ENCODE measurements at places on chromosomes 2 and 18. TPM values are rescaled to one million over a fixed set of nuclear protein-coding genes. Genes with fewer than 3 reads are reported as not detected.

Gene IL1R1
- polyA plus RNA-seq: 76.7 TPM

Gene GALNT13
- polyA plus RNA-seq: 0.22 TPM

Gene TGFA
- polyA plus RNA-seq: 1.4 TPM

Gene TEX44
- polyA plus RNA-seq: not detected

Gene MYO1B
- 15.8 TPM for polyA plus RNA-seq

Gene CHRNG
- not detected for polyA plus RNA-seq

Gene DLGAP1
- polyA plus RNA-seq: 2.0 TPM

GRCh38 chr18:30139631-30140287, 902.8 kb downstream of the DSC3 start:
- H3K27ac ChIP-seq: no peak overlapping the region
- no peak for DNase-seq
- H3K27me3 ChIP-seq: no peaks in the 10 kb centered on the region
- no peaks in the 10 kb centered on the region for H3K36me3 ChIP-seq
- no peak overlapping the region for H3K4me3 ChIP-seq

Gene LOXL3
- 8.5 TPM for polyA plus RNA-seq

DNA sequence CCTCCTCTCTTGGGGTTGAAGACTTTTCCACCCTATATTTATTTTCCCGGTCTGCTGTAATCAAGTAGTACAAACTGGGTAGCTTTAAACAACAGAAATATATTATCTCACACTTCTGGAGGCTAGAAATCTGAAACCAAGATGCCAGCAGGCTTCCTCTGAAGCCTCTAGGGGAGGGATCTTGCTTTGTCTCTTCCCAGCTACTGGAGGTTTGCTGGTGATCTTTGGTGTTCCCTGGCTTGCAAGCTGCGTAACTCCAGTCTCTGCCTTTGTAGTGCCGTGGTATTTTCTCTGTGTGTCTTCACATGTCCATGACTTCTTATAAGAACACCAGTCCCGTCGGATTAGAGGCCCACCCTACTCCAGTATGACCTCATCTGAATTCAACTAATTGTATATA, 44.4 kb downstream of the MYO3B start:
- H3K36me3 ChIP-seq: no peaks in the 10 kb centered on the region
- H3K27me3 ChIP-seq: no peaks in the 10 kb centered on the region
- H3K4me1 ChIP-seq: no peaks in the 10 kb centered on the region
- H3K27ac ChIP-seq: no peak overlapping the region

GRCh38 chr2:108918156-108918874, 70.7 kb downstream of the EDAR start:
- H3K4me1 ChIP-seq: no peaks in the 10 kb centered on the region
- H3K36me3 ChIP-seq: no peaks in the 10 kb centered on the region
- H3K27ac ChIP-seq: no peak overlapping the region
- DNase-seq: no peak

GRCh38 chr2:45812011-45812500, 160.6 kb downstream of the PRKCE start:
- no peak overlapping the region for H3K4me3 ChIP-seq
- H3K27me3 ChIP-seq: no peaks in the 10 kb centered on the region
- no peaks in the 10 kb centered on the region for H3K36me3 ChIP-seq
- no peak for DNase-seq
- H3K4me1 ChIP-seq: peaks cover 2% of the 10 kb centered on the region
- no peak overlapping the region for H3K27ac ChIP-seq

Gene WNT10A
- 0.13 TPM for polyA plus RNA-seq

- H3K27ac ChIP-seq: no peak overlapping the region
- H3K36me3 ChIP-seq: no peaks in the 10 kb centered on the region
These were observed 215.8 kb upstream of the DTNA start for GRCh38 chr18:34494359-34494696.

Gene MOGAT1
- not detected for polyA plus RNA-seq

DNA sequence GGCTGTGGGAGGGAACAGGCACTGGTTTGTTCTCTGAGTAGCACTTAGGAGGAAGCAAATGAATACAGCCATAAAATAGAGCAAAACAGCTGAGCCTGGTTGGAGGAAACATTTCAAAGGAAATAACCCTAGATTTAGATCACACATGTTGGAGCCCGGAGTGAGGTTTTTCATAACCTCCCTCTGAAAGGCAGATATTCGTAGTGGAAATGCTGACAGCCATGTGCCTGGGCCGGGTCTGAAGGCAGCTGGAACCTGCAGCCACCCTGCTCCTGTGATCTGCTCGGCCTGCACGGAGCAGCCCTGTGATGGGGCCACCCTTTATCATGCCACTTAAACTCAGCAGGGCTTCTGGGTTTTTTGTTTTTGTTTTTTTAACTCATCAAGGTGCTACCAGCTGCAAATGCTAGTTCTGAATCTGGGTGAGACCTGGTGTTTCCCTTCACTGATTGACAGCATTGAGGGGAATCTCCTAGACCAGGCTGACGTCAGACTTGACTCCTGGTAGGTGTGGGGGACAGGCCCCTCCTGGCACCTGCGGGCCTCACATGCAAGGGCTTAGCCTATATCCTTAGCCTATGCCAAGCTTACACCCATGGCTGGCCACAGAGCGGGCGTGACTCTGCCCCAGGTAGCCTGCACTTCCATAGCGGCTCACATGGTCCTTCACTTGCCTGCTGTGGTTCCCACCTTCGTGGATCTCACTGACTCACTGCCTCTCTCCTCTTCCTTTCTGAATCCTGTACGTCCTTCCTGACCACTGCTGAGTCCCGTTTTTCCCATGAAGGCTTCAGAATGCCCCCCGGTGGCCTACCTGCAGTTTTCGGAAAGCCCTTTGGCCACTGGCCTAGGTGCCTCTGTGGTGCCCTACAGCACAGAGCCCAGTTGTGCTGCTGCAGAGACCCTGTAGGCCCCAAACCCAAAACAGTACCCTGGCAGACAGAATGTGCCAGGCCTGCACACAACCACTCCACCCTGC, 217.3 kb downstream of the SEPTIN10 start:
- no peak for DNase-seq
- H3K27ac ChIP-seq: no peak overlapping the region
- no peaks in the 10 kb centered on the region for H3K4me1 ChIP-seq
- H3K36me3 ChIP-seq: no peaks in the 10 kb centered on the region

- no peaks in the 10 kb centered on the region for H3K27me3 ChIP-seq
- H3K36me3 ChIP-seq: no peaks in the 10 kb centered on the region
- no peak for DNase-seq
These were observed 600.1 kb upstream of the ZNF804A start for GRCh38 chr2:183998041-183998796.

GRCh38 chr2:180202467-180202951, 195.4 kb upstream of the CWC22 start:
- peaks cover 3% of the 10 kb centered on the region for H3K4me1 ChIP-seq
- DNase-seq: no peak
- no peaks in the 10 kb centered on the region for H3K27me3 ChIP-seq
- H3K36me3 ChIP-seq: no peaks in the 10 kb centered on the region
- no peak overlapping the region for H3K27ac ChIP-seq

DNA sequence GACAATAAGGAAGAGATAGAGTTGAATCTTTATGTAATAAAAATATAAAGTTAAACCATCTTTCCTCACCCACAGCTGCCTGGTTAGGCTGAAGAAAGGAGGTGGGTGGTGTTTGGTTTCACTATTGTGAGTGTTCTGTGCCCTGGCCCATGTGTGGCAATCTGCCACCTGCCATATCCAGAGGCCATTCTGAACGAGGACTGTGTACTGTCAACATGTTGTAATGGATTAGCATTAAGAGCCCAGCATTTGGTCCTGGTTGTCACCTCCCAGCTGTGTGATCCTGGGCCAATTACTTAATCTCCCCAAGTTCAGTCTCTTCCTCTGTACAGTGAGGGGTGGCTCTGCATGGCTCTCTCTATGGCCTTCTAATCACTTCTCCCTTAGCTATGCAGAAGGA, 118.2 kb upstream of the SEC11C start:
- no peak for DNase-seq
- H3K4me1 ChIP-seq: peaks cover 11% of the 10 kb centered on the region
- no peak overlapping the region for H3K4me3 ChIP-seq
- H3K27ac ChIP-seq: peak overlapping the region; percentile 60

DNA sequence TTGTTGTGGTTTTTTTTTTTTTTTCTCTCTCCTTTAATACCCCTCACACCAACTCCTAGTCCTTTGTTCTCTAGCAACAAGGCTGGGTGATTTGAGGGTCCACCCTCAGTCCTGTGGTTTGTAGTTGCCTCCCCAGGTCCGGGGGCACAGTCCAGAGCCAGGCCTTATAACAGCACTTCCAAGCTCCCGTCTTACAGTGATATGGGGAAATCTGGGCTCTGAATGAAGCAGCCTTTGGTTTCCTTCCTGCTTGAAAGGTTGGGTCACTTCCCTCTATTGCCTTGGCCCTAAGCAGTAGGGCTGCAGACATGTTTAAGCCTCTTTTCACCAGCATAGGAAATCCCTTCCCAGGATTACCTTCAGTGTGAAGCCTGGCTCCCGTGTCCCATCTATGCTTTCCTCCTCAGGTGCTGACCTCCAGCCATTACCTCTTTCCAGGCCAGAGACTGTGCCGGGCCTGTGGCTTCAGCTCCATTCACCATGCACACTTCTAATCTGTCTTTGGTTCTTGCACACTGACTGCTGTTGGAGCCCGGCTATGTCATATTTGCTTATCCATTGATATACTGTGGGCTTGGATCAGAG, 21.2 kb upstream of the NTSR2 start:
- no peak overlapping the region for H3K27ac ChIP-seq
- no peaks in the 10 kb centered on the region for H3K27me3 ChIP-seq
- DNase-seq: no peak
- no peaks in the 10 kb centered on the region for H3K36me3 ChIP-seq
- H3K4me1 ChIP-seq: peaks cover 8% of the 10 kb centered on the region

DNA sequence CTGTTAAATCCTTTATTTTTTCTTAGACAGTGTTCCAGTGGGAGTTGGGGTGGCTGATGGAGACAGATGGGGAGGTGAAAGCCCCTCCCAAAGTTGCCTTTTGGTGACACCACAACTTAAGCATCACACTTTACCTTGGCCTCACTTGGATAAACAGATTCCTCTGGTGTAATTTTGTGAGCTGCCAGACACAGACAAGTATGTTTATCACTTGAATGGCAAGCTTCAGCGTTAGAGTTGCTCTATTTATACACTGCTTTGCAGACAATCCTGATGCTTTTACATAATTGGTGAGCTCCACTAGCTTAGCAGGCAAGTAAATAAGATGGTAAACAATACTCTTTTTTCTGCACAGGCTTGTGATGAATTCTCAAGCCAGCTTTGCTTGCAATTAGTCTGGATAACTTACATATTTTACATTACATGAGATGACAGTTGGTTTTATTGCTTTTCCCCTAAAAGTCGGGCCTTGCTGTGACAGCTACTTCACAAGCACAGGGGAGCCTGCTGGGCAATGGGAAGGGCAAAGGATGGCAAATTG, 226.2 kb downstream of the SLC8A1 start:
- H3K4me1 ChIP-seq: peaks cover 2% of the 10 kb centered on the region
- no peak overlapping the region for H3K27ac ChIP-seq
- H3K4me3 ChIP-seq: no peak overlapping the region
- H3K27me3 ChIP-seq: no peaks in the 10 kb centered on the region

- H3K27ac ChIP-seq: no peak overlapping the region
- H3K4me1 ChIP-seq: peaks cover 2% of the 10 kb centered on the region
- no peak for DNase-seq
- no peak overlapping the region for H3K4me3 ChIP-seq
- no peaks in the 10 kb centered on the region for H3K36me3 ChIP-seq
These were observed 6.9 kb downstream of the TWIST2 start for GRCh38 chr2:238854699-238855229.

- H3K36me3 ChIP-seq: no peaks in the 10 kb centered on the region
- no peak for DNase-seq
- H3K27ac ChIP-seq: no peak overlapping the region
These were observed 190.4 kb upstream of the RPRM start for GRCh38 chr2:153668923-153669322.

Gene SKA1
- polyA plus RNA-seq: 0.10 TPM

Gene ORC2
- 9.8 TPM for polyA plus RNA-seq

DNA sequence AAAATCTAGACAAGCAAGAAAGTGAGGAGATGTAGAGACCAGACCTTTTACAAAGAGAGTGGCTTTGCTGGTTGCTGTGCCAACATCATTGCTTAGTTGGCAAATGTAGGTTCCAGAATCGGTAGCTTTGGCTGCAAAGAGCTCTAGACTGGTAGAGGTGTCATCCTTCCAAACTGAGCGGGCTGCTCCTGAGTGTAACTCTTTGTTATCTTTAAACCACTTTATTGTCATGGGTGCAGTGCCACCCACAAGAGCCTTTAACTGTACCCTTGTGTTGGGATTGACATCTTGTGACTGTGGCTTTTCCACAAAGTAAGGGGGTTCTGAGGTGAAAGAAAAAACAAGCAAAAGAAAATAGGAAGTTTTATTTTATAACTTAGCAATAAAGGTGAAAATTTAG, 77.2 kb downstream of the TTN start:
- H3K36me3 ChIP-seq: no peaks in the 10 kb centered on the region
- H3K27me3 ChIP-seq: no peaks in the 10 kb centered on the region
- no peak overlapping the region for H3K4me3 ChIP-seq
- H3K27ac ChIP-seq: no peak overlapping the region
- DNase-seq: no peak

Gene CTAGE1
- polyA plus RNA-seq: not detected

Gene CSRNP3
- 3.4 TPM for polyA plus RNA-seq

DNA sequence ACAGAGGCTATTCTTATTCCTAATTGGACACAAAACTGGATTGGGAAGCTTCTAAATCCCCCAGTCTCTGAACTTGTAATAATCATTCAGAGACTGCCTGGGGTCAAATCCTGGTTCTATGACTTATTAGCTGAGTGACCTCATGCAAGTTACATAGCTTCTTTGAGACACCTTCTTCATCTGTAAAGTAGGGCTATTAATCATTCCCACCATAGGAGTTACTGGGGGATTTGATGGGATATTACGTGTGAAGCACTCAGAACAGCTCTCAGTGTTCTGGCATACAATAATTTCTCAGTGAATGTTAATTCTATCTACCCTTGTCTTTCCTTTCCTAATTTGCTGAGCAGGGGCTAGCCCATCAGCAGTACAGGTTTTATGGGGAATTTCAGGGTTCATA, 256.7 kb upstream of the TNP1 start:
- H3K27me3 ChIP-seq: no peaks in the 10 kb centered on the region
- DNase-seq: no peak
- no peak overlapping the region for H3K4me3 ChIP-seq
- no peaks in the 10 kb centered on the region for H3K36me3 ChIP-seq
- H3K27ac ChIP-seq: no peak overlapping the region

DNA sequence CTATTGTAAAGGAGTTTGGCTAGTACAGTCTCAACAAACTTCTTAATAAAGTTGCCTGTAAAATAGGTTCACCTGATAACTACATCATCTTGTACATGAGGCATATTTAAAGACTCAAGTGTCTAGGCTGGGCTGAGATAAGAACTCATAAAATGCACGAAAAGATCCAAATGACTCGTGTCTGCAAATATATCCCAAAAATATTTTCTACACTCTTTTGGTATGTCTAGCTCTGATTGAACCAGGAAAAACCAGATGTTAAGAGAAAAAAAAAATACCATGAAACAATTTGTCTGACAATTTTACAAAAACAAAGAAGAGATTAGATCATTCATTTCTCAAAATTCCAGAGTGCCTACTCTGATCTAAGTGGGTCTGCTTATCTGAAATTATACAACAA, 166.9 kb upstream of the OSR1 start:
- H3K4me3 ChIP-seq: no peak overlapping the region
- H3K36me3 ChIP-seq: no peaks in the 10 kb centered on the region
- no peaks in the 10 kb centered on the region for H3K4me1 ChIP-seq
- DNase-seq: no peak
- no peak overlapping the region for H3K27ac ChIP-seq
- no peaks in the 10 kb centered on the region for H3K27me3 ChIP-seq

Measured in ovary (tissue), 10 donors.